Activated CD8-positive, alpha-beta T cell treated with anti-CD3 and anti-CD28 coated beads, Interleukin-2, amount 10 ng/mL, durations not matched to agents 7 days and 5 days (primary cell): ENCODE measurements at places on chromosomes 3 and 15.
A peak's percentile ranks its signal among the peaks of the same experiment; 100 is the strongest.

DNA sequence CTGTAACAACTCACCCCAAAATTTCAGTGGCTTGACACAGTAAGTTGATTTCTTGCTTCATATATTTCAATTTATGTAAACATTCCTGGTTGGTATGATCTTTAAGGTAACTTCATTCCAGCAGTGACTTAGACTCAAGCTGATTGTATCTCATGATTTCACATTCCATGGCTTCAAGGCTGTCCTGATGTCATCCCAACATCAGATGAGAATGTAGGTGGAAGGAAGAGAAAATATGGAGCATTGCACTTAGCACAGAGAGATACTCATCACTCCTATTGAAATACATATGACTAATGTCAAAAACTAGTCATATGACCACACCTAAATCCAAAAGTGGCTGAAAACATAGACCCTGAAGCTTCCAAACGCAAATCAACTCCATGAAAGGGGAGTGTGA, 793.8 kb downstream of the TBL1XR1 start:
- DNase-seq, result no peak

- DNase-seq, result no peak
Measured at GRCh38 chr3:71657831-71658530, 67.2 kb downstream of the EIF4E3 start.

GRCh38 chr15:52309154-52309548, 13.5 kb upstream of the MYO5C start:
- DNase-seq, result no peak

DNA sequence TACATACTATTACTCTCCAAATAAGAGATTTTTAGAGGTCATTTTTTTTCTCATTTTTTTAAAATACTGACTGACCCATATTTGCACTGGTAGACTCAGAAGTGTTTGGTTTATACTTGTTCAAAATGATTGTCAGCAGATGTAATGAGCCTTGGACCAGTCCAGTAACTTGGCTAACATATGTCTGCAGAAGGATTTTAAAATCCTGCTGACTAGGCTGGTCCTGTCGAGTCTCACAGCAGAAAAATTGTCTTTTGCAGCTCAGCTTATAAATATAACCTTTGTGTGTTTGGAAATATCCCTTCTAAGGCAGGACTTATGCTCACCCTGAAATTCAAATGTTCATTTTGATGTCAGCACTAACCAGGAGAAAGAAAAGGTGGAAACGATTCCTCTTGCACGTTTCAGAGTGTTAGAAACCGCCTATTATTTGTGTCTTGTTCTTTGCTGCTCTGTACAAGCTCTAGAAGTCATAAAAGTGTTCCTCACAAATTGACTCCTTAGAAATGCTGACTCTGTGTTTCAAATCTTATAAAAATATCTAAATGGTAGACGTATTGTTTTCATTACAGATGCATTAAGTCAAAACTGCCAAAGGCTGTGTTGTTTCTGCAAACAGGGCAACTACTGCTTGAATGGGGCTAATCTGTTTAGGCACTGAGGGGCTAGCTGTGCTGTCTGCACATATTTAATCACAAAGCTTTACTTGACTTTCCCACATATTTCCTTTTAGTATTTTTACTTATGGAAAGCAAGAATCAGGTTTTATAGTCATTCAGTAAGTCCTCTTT, 95.3 kb downstream of the CHL1 start:
- no peak for DNase-seq

GRCh38 chr3:72523429-72524151, 324.7 kb downstream of the SHQ1 start:
- no peak for DNase-seq

GRCh38 chr3:125374996-125375941, at the start of gene ZNF148:
Gene ZNF148 (minus strand): TSS chr3:125375325. CDS start chr3:125313640, 61,685 bp downstream.
- DNase-seq, result peak; percentile 91

DNA sequence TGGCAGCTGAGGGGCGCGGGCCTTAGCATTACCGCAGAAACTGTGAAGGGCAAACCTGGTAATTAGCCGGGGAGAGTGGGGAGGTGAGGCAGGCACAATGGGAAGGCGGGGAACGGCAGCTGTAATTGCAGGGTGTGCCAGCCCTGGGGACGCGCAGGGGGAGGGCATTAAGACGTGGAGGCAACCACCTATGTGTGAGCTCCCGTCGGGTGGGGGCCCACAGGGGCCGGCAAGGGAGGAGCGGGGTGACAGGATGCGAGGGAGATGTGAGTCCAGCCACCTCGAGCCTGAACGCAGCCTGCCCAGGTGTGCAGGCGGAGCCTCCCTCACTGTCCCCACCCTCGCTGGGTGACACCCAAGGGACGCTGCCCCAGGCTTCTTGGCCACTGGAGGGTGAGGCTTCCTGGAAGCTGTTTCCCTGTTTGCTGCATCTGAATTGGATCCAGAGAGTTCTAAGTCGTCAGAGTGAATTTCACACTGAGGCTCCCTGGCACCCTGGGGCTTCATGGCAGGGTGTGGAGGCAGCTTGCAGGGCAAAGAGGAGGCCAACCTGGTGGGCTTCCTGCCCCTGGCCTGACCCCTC, 130.6 kb upstream of the MEF2A start:
- no peak for DNase-seq

GRCh38 chr3:100044369-100044768, 69.9 kb downstream of the FILIP1L start:
- no peak for DNase-seq

DNA sequence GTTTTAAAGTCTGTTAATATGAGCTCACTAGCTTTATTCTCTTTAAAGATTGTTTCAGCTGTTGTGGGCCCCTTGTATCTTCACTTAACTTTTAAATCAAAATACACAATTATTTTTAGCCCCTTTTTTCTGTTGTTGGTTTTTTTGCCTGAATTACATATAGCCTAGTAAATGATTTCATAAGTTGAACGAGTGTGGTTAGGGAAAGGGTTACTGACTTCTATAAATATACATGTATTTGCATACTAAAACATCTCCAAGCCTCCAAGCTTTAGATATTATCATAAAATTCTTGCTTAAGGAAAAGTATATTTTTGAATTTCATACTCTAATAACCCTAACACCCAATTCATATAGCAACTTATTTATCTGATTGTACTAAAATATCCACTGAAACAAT, 73.2 kb upstream of the ARL6 start:
- no peak for DNase-seq

DNA sequence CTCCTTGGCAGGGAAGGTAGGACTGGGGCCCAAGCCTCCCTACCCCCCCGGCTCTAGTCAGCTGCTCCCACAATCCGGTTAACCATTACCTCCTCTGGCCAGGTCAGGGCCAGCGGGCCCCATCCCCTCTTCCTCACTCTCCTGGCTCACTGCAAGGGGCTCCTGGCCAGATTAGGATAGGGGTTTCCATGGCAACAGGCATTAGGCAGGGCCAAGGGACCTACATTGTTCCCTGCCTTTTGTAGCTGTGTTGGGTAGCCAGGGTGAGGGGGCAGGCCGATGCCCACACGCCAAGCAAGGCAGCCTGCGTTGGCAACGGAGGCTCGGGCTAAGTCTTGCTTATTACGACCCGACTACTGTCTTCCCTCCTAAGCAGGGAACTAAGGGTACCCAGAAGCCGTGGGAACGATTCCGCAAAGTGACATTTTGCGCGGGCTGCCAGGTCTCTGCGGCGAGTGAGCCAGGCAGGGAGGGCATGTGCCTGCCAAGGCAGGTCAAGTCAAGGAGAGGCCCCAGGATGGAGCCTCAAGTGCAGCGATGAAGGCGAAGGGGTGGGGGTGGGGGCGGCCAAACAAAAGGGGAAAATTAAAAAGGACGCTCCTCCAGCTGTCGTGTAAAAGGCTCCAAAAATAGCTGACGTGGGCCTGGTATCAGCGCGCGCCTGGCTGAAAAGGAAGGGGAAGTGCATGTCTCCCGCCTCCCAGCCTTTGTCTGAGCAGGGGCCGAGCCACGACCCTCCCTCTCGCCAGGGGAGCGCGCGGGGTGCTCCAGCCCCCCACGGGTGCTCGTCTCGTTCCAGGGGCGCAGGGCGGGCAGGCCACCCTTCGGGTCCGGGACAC, 919 bp downstream of the IDH2 start:
- DNase-seq, result peak; percentile 58

GRCh38 chr3:11159421-11159904, 5.2 kb downstream of the HRH1 start:
- no peak for DNase-seq

DNA sequence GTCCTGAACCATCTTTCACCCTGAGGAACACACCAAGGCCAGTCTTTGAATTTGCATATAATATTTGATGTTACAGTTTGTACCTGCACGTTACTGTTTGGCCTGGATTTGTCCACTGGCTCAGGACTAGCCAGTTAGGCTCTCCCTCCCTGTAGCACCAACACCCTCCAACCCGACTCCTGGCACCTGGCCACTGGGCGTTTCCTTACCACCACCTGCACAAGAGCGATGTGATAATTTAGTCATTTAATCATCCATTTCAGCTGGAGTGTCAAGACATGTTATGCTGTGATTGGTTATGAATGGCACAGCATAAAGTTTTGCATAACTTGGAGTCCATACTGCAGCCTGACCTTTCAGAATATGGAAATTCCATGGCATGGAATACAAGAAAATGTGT, 242.4 kb downstream of the KCNMB2 start:
- no peak for DNase-seq

DNA sequence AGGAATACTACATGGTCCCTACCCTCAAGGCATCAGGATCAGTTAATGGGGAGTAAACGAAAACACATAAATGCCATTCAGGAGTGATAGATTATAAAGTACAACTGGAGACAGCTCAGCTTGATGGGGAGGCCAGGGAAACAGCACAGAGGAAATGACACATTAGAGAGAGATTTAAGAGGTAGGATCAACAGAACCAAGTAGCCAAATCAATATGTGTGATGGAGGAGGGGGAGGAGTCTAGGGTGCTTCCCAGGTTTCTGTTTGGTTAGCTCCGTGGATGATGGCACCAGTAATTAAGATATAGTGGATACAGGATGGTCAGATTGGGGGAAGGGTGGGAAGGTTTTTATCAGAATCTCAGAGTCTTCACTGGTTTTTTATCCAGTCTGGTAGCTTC, 229.5 kb upstream of the ROPN1 start:
- DNase-seq, result no peak

- no peak for DNase-seq
Measured at GRCh38 chr3:181637456-181637855, 74.3 kb upstream of the SOX2 start.

GRCh38 chr15:90495067-90495466, 34.7 kb upstream of the CRTC3 start:
- no peak for DNase-seq

DNA sequence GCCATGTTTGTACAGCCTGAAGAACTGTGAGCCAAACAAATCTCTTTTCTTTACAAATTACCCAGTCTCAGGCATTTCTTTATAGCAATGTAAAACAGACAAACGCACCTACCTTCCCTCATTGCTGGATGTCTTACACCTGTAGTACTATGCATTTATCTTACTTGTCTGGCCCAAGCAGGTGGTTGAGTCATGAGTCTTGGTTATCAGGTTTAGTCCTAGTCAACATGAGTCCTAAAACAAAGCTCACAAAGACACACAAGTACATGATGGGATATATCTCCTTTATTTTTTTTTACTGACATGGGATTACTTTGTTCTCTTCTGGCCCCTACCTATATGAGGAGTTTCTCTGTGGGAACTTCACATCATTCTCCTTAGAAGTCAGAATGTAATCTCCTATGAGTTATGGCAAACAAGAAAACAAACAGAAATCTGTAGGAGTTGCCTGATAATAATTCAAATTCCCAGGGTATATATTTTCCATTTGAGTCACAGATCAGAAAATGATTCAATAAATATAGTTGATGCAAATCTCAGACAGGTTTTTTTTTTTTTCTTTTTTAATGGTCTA, 33.6 kb upstream of the PLSCR2 start:
- DNase-seq, result no peak

DNA sequence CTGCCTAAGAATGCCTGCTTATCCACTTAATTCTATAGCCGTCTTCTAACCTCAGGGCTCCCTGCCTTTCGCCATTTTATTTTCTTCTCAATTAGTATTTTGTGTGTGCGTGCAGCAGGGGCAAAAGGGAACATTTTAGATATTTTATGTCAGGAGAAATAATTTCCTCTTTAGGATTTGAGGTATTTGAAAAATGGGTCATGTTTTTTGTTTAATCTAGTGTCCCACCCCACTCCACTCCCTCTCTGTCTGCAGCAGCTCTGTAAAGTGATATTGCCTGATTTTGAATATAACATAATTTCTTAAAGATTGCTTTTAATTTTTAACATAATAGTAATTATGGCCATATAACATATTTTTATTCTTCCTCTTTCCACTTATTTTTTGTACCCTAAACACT, 593.2 kb upstream of the DPPA4 start:
- DNase-seq, result no peak

DNA sequence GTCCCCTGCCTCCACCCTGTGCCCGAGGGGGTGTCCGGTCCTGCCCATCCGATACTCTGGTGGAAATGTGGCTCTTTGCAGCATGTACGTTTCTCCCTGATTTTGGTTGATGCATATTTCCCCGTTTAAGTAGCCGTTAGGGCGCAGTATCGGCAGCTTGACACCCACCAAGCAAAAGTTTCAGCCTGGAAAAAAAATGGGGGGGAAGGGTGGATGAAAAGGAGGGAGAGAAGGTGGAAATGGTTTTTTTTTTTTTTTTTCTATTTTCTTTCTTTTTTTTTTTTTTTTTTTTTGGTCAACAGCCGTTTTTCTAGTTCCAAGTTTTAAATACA, 1.3 kb downstream of the RAP2B start:
- DNase-seq, result no peak

DNA sequence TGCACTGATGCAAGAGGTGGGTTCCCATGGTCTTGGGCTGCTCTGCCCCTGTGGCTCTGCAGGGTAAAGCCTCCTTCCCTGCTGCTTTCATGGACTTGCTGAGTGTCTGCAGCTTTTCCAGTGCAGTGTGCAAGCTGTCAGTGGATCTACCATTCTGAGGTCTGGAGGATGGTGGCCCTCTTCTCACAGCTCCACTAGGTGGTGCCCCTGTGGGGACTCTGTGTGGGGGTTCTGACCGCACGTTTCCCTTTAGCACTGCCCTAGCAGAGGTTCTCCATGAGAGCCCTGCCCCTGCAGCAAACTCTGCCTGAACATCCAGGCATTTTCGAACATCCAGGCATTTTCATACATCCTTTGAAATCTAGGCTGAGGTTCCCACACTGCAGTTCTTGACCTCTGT, 329.8 kb upstream of the NAALADL2 start:
- DNase-seq, result no peak

DNA sequence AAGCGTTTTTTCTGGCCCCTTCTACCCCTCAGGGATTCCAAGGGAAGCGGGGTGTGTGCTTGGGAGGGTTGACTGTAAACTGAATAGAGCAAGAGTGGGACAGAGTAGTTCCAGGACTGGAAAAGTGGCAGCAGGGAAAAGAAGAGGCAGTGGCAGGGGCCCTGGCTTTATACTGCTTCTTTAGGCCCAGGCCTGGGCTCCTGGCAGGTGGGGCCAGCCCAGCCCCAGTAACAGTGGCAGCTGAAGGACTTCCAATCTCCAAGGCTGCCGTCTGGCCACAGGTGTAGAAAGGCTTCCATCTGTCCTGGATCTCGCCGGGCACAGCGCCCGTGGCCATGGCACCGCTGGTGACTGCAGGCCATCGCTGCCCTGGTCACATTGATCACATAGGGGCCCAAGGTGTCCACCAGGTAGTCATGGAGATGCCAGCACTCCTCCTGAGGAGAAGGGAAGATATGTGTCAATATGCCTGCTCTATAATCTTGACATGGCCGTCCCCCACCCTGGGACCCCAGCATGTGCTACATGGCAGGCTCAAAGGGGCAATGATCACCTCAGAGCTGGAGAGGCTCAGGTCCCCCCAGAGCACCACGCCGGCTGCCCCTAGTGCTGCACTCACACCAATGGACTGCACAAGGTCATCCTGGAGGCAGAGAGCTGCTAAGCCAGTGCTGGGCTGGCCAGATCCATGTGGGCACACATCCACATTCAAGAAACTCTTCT, 1.0 kb upstream of the IFRD2 start:
- no peak for DNase-seq

- DNase-seq, result peak; percentile 69
Measured at GRCh38 chr3:16513141-16514020, at the start of gene RFTN1. Gene RFTN1 (minus strand): TSS chr3:16513699. CDS start chr3:16493869, 19,830 bp downstream.
